ENCODE measurements at places on chromosomes 5 and 9.

DNA sequence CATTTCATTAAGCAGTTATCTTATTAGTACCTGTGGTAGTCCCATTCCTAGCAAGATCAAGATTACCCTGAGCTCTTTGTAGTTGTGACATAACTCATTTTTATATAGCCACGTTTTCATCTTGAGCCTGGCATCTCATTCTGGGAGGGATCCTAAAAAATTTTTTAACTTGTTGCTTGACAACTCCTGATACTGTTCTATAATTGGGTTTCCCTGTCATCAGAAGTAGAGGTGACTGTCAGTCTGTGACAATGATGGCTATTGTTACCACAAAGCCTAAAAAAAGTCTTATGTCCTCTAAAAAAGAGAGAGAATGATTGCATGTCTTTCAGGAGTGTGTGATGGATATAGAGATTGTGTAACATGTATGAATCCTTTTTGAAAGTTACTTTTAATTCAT lies 164.8 kb downstream of the SGCD start:
- DNase-seq = no peak

DNA sequence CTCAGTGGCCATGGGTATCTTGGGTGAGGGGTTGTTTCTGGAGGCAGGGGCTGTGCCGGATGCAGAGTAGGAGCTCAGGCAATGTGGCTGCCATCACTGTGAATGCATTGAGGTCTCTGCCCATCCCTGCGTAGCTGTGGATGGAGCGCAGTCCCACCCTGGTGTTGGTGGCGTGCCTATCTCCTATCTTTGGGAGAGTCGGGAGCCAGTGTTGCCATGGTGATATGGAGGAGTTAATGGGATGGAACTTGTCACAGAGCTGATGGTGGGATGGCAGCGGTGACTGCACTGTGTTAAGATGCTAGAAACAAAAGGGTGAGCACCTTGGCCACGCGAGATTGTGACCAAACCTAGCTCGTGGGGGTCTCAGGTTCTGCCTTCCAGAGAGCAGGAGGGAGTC lies 197.3 kb downstream of the MELK start:
- no peak for DNase-seq

DNA sequence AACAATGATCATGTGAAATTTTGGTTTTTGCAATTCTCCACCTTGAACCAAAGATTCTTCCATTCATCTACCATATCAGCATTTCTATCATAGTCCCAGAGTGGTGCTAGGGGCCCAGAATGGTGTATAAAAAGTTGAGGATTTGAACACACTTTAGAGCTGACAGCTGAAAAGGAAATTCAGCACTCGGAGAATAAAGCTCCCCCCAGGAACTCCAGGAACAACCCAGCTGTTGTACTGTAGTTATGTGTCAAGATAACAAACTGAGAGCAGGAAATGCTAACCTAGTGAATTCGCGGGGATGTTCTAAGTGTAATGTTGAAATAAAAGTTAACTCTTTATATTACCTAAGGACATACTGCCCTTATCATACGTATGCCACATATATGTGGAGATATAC lies 216.7 kb downstream of the NFIB start:
- DNase-seq = no peak

DNA sequence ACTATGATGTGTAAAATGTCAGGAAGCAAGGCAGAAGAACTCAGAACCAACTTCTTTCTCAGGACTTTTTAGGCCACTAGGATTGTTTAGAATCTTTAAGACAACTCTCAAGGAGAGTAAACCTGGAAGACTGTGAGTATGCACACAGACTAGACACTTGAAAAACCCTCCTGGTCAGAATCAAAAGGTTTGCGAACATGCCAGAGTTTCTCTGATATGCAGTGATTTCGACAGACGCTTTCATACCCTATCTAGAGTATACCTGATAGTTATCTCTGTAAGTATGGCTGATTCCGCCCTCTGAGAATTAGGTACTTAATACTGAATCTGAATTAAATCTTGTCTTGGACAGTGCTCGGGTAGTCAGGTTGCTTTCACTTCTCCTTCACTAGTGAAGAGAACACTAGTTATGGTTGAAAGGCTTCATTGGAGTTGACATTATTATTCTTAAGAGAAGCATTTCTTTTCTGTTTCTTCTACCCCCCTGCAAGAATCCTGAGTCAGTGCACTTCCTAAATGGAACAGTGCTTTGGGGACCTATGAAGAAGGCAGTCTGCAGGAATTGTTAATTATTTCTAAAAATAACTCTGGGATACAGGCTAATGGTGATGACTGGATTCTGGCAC lies 158.1 kb downstream of the HACD4 start:
- no peak for DNase-seq

GRCh38 chr9:1273859-1274258 lies 223.7 kb downstream of the DMRT2 start:
- no peak for DNase-seq

Data from stimulated activated naive CD8-positive, alpha-beta T cell treated with anti-CD3 and anti-CD28 coated beads, Interleukin-15, Interleukin-2, amounts not matched to agents 100 U/mL and 50 U/mL, for 24 hours (primary cell).